ENCODE measurements at places on chromosomes 11 and 22.

DNA sequence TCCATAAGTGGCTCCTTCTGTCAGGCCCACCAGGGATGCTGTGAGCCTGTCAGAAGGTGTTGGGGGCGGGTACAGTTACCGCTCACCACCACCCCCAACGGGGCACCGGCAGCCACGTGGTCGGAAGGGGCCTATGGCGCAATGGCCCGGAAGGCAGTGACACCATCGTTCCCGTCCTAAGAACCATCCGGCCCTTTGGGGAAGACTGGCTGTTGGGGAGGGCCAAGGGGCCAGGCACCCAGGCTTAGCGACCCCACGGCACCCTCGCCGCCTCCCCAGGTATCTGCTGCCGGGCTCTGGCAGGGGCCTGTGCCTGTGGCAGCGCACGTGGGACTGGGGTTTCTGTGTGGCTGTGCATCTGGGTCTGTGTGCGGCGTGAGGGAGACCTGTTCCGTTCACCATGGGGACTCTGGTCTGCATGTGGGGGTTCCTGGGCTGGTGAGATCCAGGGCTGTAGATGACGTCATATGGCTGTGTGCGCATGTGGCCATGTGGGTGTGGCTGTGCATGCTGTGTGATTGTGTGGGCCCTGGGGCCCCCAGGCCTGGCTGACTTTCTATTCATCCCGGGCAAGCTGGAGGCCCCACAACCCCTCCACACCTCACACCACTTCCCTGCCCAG is 717 bp downstream of the OSM start:
- peak; percentile 84 for DNase-seq

DNA sequence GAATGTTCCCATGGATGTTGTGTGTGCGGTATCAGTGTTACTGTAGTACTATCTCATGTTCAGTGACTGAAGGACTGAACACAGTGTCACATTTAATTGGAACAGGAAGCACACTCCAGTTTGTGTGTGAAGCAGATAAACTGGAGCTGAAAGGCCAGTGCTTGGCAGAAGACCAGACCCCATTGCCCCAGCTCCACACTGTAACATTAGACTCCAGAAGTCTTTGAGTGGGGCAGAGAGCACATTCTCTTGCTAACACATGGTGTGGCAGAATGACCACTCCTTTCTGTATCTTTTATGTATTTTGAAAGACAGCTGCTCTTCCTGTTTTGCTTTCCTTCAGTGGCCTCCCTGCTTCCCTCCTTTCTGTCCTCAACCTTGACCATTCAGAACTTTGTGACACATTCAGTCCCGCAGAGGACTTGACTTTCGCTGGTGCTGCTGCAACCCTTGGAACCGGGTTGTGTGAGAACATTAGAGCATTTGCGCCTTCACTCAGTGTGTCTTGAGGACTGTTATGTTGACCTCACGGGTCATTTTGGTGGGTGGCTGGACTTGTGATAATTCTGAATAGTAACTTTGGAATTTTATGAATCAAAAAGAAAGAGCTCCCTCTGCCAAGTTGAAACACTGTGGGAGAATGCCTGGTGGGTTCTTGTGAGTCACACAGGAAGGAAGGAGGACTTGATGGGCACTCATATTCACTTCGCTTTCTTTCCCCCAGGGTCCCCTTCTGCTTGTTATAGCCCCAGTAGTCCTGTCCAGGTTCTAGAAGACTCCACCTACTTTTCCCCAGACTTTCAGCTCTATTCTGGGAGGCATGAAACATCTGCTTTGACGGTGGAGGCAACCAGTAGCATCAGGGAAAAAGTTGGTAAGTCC is 26.4 kb downstream of the AMOTL1 start:
- no peak for DNase-seq

DNA sequence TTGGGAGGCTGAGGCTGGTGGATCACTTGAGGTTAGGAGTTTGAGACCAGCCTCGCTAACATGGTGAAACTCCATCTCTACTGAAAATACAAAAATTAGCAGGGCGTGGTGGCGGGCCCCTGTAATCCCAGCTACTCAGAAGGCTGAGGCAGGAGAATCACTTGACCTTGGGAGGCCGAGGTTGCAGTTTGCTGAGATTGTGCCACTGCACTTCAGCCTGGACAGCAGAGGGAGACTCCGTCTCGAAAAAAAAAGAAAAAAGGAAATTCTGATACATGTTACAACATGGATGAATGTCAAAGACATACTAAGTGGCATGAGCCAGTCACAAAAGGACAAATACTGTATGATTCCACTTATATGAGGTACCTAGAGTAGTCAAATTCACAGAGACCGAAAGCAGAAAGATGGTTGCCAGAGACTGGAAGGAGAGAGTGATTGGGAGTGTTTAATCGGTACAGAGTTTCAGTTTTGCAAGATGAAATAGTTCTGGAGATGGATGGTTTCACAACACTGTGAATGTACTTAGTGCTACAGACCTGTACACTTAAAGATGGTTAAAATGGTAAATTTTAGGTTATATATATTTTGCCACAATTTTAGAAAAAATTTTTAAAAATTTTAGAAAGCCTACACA is 92.3 kb downstream of the BLID start:
- DNase-seq, result no peak

DNA sequence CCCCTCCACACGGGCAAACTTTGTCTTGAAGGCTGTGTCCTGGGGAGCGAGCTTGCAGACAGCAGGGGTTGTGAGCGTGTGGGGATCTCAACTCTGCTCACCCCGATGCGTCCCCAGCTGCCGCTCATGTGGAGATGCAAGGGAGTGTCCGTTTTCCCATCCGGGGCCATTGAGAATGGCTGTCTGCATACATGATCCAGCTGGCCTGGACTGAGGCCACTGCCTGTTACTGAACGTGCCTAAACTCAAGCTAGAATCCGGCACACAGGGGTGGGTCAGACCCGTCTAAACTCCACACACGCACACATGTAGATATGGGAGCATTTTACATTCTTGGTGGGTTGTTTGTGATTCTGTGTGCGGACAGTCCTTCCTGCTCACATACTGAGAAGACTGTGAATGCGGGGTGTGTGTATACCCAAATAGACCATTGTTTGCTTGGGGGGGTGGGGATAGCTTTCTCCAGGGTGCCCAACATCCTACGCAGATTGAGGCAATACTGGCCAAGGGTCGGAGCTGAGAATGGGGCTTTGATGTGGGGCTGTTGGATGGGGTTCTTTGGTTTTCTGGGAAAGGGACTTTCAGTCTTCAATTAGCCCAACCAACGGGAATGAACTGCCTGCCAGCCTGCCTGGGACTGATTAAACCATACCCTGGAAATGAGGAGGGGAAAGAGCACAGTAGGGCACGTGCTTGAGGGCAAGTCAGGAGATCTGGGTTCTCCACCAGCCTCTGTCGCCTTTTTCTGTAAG is 60.4 kb downstream of the ST3GAL4 start:
- DNase-seq, result no peak

DNA sequence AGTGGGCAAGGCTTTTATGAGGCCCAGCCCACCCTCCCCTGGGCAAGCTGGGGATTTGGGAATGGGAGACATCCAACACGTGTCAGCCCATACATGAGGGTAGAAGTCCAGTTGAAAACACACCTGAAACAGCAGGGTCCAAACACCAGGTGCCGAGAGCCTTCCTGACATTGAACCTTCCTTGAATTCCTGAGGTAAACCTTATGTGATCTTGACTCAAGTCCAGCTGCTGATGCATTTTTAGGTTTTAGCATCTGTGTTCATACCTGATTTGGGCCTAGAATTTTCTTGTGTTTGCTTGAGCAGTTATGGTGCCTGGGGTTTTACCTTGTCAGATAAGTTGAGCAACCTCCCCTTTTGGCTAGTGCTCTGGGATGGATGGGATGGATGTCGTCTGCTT is 66.3 kb downstream of the CDKN1C start:
- no peak for DNase-seq

- DNase-seq, result no peak
Measured at GRCh38 chr11:45537614-45538013, 127.8 kb downstream of the CHST1 start.

- DNase-seq, result peak; percentile 18
Measured at GRCh38 chr22:22576244-22576988, 17.4 kb upstream of the PRAME start.

DNA sequence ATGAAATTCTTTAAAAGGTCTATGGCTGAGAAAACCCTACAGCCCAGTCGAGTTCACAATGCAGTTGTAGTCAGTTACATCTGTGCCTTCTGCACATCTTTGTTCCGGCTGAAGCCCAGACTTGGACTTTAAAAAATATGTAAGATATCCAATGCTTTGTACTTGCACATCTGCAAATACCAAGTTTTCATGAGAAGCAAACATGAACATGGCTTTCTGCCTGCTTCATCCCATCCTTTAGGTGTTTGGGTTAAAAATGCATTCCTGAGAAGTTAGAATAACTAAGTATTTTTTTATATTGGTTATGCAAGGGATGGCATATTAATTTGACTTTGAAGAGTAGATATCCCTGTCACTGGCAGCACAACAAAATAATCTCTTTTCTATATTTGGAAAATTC is 528.4 kb downstream of the METTL15 start:
- DNase-seq, result no peak

- no peak for DNase-seq
Measured at GRCh38 chr22:48644108-48644507, 1183.6 kb downstream of the BRD1 start.

- DNase-seq, result peak; percentile 100
Measured at GRCh38 chr22:40636380-40637182, at the start of gene MRTFA. Gene MRTFA, minus strand, starts transcription at chr22:40636719.

DNA sequence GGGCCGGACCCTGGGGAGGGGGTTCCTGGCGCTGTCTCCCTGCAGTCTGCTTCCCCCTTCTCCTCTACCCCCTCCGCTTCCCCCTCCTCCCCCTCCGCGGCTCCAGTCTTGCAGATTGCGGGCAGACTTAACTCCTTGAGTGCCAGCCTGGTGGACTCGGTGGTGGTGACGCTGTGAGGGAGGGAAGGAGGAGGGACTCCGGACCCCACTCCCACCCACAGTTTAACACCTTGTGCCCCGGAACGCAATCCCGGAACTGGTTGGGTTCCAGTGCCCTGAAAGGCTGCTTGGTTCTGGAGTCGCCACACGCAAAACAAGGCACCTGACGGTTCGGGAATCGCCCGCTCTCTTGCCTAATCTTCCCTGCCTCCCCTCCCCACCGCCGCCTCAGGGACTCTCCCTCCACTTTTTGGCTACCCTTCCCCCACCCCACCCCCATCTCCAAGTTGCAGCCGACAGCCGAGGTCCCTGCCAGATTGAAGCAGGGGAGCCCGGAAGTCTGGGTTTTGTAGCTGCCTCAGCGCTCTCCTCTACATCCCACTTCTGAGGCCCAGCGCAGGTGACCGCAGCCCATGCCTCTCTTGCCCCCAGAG is 3.9 kb upstream of the BCL9L start:
- peak; percentile 70 for DNase-seq

DNA sequence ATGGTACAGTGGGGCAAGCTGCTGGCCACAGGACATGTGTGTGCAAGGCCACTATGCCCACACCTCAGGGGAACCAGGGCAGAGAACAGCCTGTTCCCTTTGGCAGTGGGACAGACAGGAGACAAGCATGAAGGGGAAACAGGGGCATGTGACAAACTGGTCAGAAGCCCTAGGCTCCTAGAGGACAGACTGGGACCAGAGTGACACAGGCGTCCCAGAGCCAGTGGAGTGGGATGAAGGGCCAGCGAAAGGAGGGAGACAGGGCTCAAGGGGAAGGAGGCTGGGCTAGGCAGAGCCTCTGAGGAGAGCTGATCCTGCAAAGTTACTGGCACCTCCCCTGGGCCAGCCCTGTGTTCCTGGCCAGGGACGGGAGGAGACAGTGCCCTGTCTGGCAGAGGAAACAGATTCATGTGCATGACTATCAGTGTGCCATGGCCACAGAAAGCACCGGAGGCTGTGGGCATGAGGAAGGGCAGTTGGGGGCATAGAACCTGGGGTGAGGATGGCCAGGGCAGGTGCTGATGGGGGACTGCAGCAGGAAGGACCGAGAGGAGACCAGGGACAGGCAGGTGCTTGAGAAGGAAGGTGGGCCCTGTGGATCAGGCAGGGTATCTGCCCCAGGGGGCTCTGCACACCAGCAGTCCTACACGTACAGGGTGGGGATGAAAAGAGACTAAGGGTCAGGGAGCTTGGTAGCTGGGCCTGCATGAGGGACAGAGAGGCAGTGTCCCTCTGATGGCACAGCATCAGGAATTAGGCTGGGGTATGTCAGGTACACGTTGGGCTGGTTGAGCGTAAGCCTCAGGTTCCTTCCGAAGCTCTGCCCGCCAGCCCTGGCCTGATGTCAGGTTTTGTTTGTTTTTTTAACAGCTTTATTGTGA is 9.8 kb downstream of the DERL3 start:
- no peak for DNase-seq

DNA sequence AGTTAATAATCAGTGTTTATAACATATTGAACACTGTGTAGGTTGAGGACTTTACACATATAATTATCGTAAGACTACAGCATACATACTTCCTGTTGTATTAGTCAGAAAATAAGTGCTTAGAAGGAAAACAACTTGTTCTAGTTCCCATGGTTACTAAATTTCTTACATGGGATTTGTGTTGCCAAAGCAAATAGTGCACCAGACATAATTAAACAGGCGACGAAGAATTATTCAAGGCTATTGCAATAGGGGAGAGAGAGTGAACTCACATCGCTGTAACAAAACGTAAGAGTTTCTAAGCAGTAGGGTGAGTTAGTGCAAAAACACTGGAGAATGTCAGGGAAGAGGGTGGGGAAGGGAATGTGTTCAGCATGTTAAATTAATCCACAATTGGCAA is 347.8 kb downstream of the CNTN5 start:
- no peak for DNase-seq

DNA sequence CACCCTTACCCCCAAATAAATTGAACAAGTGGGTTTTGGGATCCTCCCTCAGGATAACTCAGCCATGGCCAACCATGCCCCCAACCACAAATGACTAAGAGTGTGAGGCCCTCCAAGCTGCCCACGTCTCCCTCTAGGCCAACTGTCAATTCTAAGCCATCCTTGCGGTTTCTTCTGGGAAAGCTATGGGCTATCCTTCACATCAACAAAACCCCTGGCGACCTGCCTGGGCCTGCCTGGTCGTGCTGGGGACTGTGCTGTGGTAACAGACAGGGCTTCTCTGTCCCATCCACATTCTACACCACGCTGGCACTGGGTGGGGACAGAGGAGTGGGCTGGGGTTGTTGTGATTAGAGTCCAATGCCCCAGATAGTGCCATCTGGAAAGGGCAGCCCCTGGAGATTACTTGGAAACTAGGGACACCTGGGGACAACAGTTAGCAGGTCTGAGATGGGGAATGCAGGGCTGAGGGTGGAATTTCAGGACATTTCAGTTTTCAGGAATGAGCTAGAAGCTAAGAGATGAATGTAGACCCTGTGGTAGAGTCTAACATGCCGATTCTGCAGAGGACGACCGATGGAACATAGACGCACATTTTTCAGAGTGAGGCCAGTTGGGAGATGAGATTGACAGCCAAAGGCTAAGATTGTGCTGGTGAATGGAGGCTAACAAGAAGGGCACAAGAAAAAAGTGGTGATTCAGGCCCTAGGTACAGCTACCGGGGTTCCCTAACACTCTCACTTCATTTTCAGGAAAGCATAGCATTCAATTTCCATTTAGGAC is 131.9 kb downstream of the RASSF10 start:
- DNase-seq, result peak; percentile 61

DNA sequence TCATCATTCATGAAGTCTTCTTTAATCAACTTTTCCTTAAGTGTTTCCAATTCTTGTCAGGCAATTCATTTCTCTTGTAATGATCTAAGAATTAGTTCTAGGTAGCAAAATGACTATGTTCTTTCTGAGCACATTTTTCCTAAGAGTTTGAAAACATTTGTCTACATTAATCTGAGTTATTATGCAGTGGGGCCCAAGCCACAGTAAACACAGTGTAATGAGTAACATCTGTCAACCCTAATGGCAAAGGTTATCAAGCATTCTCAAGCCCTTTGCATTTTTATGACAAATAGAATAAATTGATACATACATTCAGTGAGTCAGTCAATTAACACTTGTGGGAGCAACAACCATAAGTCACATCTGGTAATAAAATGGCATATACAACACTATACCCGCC is 106.7 kb upstream of the ZC3H12C start:
- no peak for DNase-seq

Data from GM12865 (cell line).